NCI-H774 (cell line): ENCODE measurements at places on chromosomes 16 and 17.

- no peak for DNase-seq
These were observed 15.2 kb upstream of the C17orf78 start for GRCh38 chr17:37360632-37361031.

GRCh38 chr16:79452671-79453070 is 147.9 kb downstream of the MAF start:
- DNase-seq, result no peak

GRCh38 chr16:12410837-12411490 is 392.7 kb downstream of the CPPED1 start:
- no peak for DNase-seq

GRCh38 chr16:54342966-54343365 is 56.4 kb upstream of the IRX3 start:
- no peak for DNase-seq

DNA sequence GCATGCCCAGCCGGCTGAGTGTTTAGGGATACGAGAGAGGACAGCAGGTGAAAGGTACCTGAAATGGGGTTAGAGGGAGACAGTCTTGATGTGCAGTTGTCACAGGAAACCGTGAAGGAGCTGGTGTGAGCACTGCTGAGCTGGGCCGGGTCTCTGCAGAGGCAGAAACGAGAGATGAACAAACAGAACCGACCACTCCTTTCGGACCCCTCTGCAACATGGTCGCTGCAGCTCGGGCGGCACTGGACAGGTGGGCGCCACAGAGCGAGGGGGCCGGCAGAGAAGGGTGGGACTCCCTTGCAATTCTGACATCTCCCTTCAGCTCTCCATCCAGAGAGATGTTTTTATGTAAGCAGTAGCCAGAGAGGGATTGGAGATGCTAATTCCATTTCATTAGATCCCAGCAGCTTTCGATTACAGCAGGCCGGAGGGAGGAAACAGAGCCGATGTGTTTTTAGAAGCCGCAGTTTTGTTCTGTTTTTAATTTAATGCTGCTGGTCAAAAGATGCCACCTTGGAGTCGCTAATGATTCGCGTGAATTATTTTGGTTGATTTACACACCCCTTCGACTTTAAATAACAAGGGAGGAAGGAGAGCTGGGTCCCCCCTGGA is 86.3 kb upstream of the RPL38 start:
- no peak for DNase-seq

DNA sequence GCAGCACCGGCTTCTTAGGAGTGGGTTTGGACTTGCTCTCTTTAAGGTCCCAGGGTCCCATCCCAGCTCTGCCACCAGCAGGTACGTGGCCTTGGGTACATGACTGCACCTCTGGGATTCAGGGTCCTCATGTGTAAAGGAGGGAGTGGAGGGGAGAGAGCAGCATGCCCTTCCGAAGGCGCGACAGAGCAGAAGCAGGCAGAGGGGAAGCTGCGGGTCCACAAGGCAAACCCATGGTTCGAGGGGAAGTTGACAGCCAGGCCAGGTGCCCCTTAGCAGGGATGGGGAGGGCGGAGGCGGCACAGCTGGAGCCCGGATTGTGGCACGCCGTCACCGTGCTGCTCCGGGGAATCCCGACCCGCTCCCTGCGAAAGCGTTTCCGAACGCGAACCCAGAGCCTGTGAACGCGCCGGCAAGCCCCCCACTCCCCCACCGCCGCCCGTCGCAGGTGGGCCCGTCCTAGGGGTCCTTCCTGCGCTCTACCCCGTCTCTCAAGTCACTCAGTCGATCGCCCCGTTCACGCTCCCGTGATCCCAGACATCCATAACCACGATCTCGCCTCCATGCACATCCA is 4.1 kb upstream of the TBX2 start:
- DNase-seq, result no peak

- DNase-seq, result no peak
These were observed 11.6 kb downstream of the ADAM11 start for GRCh38 chr17:44770166-44770925.

DNA sequence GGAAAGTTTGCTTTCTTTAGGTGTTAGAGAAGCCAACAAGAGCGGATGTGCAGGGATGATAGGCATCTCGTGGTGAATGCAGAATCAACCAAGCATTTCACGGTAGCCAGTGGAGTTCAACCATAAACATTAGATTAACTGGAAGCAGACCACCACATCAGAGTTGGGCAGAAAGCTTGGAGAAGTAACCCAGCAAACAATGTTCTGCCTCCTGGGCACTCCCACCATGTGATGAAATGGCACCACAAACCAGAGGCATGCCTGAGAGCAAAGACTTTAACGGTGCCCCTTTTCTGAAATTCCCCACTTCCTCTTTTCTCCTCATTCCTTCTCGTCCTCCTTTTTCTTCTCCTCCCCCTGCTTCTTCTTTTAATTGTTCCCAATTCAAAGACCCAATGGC is 193.5 kb upstream of the ANKFN1 start:
- no peak for DNase-seq

- DNase-seq, result no peak
These were observed 1.7 kb downstream of the GINS2 start for GRCh38 chr16:85686912-85687591.

DNA sequence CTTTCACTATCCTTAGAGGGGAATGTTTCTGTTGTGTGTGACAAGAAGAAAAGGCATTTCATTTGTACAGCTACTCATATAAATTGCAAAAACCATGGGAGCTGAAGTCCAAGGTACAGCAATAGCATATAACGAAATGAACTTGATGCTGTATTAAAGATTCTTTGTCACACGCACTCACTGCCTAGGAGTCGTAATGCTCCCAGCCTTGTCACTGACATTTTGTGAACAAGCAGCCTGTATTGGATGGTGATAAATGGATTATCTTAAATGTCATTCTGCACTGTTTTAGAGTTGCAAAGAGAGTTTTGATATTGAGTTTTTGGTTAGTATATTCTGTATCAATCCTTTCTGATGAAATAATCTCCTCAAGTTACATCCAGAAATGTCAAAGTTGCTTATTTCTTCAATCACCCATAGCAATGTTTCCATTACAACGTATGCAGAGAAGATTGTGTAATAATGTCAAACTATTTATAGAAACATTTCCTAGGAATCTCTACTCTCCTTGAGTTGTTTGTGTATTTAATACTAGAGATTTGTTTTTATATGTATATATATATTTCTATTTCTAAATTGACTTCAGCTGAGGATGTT is 270.6 kb downstream of the FTO start:
- no peak for DNase-seq

DNA sequence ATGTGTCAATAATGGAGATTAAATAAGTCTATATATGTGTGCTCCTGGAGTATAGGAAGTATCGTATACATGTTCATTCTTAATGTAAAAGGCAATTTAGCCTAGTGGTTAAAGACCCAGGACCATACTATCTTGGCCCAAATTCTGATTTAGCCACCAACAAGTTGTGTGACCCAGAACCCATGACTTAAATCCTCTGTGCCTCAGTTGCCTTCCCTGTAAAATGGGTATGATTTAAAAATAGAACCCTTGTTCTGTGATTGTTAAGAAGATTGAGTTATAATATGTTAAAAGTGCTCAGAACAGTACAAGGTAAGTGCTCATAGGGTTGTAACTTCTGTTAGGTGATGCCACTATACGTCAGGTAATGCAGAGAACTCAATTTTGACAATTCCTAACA is 18.8 kb upstream of the BLMH start:
- DNase-seq, result no peak

GRCh38 chr16:89536886-89537548 is 23.5 kb upstream of the RPL13 start:
- DNase-seq, result no peak

DNA sequence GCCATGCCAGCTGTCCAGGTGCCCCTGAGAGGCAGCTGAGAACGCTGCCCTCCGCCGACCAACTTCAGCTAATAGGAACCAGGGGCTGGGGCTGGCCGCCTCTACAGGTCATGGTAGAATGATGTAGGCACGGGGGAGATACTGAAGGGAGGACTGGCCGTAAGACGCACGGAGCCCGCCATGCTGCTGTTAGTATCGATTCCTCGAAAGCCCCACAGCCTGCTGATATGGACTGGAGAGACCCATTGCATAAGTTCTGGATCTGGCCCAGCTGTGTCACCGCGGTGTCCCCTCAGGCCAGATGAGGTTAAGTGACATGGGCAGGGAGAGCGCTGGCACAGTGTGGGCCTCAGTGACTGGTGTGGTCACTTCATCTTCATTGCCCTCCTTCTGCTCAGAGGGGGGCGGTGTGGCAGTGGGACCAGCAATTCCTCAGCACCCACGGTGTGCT is 75.6 kb downstream of the AMFR start:
- no peak for DNase-seq

GRCh38 chr17:65729207-65729606 is 167.8 kb upstream of the AXIN2 start:
- no peak for DNase-seq

- DNase-seq, result peak; percentile 14
These were observed 182.8 kb downstream of the FTO start for GRCh38 chr16:53886482-53887378.

DNA sequence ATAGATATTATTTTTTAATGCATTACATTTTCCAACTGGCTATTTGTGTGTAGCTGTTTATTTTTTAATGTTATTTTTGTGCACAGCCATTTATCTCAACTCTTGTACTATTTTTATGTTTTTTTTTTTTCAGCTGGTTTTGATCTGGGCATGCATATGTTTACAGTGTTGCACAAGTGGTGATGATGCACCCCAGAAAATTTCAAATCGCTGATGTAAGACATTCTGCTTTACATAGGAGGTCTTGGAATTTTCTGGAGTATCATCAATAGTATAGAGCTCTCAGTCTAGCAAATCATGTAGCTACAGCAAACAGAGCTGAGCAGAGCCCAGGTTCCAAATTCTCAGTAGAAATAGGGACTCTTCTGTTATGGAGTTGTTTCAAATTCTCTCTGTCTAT is 30.2 kb downstream of the CACNG5 start:
- no peak for DNase-seq

DNA sequence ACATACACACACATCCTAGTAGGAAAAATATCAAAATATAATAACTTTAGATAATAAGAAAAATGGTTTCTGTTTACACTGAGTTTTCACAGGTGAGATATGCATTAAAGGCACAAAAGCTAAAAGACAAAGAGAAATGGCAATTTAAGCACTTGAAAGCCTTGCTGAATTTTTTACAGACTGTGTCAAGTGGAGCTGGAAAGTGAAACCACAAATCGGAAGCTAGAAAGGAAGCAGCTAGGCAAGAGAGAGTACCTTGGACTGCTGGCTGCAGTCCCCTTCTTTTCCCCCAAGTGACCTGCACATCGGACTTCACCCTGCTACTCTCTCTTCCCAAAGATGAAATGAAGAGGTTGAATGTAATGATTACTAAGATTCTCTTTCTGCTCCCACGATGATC is 135.1 kb downstream of the CDH13 start:
- peak; percentile 32 for DNase-seq

DNA sequence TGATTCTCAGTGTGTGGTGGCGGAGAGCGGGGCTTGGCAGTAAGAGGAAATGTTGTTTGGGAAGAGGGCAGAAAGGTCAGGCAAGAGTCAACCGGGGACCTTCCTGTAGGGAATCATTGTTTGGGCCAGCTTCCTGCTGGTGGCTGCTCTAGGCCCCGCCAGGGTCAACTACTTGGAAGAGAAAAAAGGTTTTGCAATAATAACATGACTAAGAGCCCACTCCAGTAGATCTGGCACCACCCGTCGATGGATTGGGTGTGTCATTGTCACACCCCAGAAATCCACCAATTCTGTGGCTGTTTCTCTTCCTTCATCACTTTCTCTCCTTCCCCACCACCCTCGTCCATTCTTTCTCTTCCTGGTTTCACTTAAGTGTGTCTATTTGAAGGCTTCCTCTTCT is 4.2 kb upstream of the KRT24 start:
- DNase-seq, result no peak

- DNase-seq, result no peak
These were observed 370.0 kb upstream of the EEF2KMT start for GRCh38 chr16:5467552-5467951.

DNA sequence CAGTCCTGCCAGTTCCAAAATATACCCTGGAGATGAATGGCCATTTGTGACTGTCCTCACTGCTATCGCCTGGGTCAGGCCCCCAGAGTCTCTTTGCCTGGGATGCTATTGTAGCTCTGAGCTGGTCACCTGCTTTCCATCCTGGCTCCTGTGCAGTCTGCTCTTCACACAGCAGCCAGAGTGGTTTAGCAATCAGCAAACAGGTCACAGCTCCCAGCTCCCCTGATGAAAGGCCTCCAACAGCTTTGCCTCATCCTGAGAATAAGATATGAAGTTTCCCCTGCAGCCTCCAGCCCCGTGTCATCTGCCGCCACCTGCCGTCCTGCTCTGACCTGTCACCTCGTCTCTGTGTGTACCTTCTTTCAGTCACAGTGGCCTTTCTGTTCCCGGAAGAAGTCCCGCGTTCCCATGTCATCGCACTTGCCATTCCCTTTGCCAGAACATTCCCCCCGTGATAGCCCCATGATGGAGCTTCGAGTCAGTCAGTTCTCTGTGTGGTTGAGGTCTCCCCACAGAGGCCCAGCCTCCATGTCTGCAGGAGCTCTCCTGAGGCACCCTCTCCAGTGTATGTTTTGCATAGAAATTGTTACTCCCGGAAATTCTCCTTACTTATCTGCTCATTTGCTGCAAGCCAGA is 281.5 kb downstream of the SNX29 start:
- peak; percentile 67 for DNase-seq

- DNase-seq, result no peak
These were observed 30.1 kb downstream of the FZD2 start for GRCh38 chr17:44587339-44587738.

DNA sequence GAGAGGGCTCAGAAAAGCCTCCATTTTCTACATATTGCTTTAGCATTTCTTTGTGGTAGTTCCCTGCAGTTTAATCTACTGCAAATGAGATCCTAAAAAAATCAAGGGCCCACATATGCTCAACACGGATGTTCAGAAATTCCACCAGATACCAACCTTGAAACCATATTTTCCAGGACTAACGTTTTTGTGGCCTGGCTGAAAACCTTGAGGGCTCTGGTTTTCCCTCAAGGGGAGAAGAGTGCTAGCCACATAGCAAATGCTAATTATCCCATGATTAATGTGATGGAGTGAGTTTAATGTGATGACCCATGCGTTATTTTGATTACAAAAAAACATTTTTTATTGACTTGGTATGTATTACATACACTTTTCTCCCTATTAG is 68.9 kb downstream of the SNX11 start:
- DNase-seq, result no peak

DNA sequence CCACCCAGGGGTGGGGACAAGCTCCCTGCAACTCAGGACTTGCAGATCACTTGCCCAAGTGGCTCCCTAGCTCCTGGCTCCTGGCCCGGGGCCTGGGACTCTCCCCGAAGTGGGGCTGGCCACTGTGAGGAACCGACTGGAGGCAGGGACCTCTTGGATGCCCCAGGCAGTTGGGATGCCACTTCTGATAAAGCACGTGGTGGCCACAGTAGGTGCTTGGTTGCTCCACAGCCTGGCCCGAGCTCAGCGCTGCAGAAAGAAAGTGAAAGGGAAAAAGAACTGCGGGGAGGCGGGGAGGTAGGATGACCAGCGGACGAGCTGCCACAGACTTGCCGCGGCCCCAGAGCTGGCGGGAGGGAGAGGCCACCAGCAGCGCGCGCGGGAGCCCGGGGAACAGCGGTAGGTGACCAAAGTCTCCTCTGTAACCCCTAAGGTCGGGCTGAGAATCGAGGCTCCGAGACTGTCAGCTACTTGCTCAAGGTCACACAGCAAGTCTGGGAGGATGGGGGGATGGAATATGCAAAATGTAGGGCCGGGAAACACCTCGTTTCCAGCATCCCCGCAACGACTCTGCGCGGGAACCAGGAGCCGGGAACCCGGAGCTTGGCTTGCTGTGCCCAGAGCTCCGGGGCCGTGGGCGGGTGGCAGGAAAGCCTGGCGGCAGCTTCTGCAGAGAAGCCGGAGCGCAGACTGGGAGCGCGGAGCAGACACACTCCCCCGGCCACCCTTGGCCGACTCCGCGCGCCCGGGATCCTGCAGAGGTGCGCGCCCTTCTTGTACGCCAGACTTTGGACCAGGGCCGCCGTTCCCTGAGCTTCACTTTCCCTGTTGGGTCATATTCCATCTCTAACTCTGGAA is 1.9 kb downstream of the CIITA start:
- no peak for DNase-seq
